ENCODE measurements at places on chromosomes 5 and 9.

GRCh38 chr5:171794470-171794960 lies 8.9 kb downstream of the SMIM23 start:
- no peak for DNase-seq

- DNase-seq, result no peak
Measured at GRCh38 chr5:138961221-138961620, 86.1 kb upstream of the LRRTM2 start.

GRCh38 chr9:107188376-107188775 lies 94.7 kb upstream of the RAD23B start:
- no peak for DNase-seq

DNA sequence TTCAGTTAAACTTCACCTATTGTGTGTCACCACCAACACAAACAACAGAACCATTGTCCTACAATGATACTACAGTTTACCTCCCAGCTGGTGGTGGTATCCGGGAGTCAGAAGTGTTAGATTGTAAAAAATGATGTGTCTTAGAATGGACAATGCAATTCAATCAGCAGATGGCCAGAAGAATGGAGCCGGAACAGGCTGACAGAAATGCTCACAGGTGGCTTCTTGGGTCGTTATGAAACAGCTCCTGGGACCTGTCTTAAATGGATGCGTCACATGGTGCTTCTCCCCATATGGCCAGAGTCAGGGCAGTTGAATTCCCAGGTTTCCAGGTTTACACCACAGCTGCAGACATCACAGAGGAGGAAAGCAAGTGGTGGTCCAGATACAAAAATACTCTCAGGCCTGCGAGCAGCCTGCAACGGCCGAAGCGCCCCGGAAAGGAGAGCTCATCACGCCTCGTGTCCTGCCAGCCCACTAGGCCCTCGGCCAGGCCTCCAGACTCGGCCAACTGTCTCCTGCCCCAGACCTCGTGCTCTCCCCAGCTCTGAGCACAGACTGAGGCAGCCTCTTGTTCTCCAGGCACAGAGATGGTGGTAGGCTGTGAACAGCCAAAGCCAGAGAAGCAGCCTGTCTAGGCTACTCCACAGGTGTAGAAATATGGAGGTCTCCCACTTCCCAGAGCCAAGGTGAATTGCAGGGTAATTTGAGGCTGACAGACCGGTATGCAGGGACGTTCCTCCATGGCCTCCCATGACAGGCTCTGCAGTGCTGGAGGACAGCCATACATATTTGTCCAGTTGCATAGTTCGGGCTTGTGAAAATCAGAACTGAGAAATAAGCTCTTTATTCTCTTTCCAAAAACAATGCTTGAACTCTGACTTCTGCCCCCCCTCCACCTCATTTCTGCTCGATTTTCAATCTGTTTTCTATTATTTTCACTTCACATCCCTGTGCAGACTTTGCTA lies 98.5 kb upstream of the SPATA31C2 start:
- DNase-seq, result no peak

GRCh38 chr5:135714126-135714894 lies 120.2 kb upstream of the SLC25A48 start:
- no peak for DNase-seq

GRCh38 chr9:85004818-85005413 lies 335.4 kb downstream of the NTRK2 start:
- DNase-seq, result no peak

GRCh38 chr9:109033941-109034700 lies 20.8 kb upstream of the CTNNAL1 start:
- no peak for DNase-seq

DNA sequence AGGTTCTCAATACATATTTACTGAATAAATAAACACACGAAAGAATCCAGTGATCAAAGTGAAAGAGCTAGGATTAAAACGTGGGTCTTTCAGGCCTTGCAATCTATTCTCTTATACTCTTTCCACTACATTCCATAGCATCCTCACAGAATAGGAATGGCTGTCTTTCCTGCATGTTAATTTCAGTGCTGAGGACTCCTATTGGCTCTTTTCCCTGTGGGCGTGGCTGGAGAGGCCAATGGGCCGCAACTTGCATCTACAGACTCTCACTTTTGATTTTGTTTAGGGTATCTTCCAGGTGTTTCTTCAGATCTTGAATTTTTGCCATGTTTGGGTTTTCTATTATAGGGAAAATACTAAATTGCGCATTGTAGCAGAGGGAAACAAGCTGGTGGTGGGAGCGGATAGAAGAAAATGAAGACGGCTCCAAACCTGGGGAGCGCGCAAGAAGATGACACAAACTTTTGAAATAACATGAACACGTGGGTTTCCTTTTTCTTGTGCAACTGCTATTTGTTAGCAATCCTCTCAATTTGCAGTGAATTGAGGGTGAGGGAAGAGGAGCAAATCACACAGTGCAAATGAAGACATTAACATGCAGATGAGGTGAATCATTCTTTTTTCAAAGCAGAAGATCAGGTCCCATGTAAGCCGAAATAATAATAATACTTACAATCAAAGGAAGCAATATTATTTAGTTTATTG lies 93.9 kb downstream of the GCNT1 start:
- no peak for DNase-seq

DNA sequence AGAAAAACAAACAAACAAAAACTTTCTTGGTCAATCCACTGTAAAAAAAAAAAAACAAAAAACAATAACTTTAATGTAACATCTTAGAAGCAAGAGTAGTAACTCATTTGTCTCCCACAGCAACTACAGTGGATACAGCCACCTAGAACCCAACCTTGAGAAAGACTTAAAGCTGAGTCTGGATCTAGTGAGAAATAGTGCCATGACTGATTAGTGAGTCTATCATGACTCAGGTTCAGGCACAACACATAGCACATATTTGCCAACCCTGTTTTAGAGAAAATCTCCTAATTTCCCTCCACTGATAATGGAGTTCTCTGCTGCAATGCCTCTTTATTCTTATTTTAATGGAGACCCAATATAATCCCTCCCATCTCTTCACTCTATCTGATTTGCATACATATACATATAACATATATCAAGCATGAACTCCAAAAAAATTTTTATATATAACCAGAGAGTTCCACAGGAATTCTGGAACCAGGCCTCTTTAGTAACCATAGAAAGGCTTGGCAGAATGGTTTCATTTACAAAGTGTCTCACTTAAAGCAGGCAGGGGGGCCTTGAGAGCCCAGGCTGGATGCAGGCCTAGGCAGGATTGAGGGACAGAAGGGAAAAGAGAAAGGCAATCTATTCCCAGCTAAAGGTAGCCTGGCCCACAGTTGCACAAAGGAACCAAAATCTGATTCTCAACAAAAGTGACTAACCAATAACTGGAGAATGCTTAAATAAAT lies 11.9 kb upstream of the NR4A3 start:
- no peak for DNase-seq

GRCh38 chr9:134434894-134435506 lies 108.7 kb downstream of the RXRA start:
- no peak for DNase-seq

GRCh38 chr5:74206579-74207550 lies 433.7 kb downstream of the ENC1 start:
- DNase-seq, result no peak

DNA sequence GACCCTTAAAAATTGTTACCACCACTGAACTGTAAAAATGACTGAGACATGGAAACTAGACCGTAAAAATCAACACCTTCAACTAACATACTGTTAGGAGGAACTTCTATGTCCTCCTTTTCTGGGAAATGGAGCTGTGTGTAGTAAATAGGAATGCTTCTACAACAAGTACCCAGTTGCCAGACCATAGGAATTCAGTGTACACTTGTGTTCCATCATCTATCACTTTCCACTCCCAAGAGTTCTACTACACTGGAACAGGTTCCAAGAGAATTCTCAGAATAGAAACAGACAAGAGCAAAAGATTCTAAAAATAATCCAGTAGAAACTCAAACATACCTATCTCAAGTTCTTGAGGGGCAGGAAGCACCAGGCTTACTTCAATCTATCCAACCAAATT lies 23.6 kb downstream of the UBAP2 start:
- DNase-seq, result no peak

- DNase-seq, result no peak
Measured at GRCh38 chr5:112862085-112862484, 998 bp downstream of the SRP19 start.

- DNase-seq, result no peak
Measured at GRCh38 chr9:91162311-91162710, 199.4 kb downstream of the AUH start.

GRCh38 chr5:101535626-101536025 lies 632.5 kb upstream of the ST8SIA4 start:
- DNase-seq, result no peak

GRCh38 chr5:169945831-169946261 lies 34.4 kb downstream of the INSYN2B start:
- DNase-seq, result no peak

GRCh38 chr5:12330993-12331588 lies 426.8 kb upstream of the CTNND2 start:
- no peak for DNase-seq

DNA sequence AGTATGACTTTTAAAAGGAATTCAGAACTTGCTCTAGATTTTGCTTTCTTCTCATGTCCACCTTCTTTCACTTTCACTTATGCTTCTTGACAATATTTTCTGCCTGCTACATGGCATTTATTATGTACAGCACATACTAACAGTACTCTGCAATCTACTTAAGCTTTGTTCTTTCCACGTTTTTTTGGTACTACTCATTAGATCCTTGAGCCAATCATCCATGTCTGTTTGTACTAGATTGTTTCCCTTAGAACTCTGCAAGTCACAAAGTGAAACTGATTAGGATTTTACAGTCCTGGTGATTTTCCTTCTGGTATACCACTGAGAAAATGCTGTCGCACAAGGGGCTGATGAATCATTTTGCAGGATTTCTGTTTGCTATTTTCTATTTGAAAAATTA lies 78.3 kb downstream of the PARP8 start:
- no peak for DNase-seq

GRCh38 chr5:124860291-124860655 lies 113.8 kb upstream of the ZNF608 start:
- no peak for DNase-seq

DNA sequence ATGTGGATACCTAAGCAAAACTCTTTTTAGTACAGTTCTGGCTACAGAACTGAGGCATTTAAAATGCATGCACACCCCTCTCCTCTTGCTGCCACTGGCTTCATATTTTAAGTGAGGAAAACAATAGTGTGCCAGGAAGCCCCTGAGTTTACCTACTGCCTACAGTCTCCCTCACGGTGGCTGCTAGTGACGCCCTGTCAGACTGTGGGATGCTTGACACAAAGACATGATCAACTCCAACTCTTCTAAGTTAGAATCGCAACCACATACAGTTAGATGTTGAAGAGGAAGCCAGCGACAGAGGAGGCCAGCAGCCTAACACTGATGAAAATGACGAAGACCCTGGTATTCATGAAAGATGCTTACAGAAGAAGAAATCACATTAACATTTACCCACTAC lies 1.3 kb downstream of the SEC16A start:
- DNase-seq, result no peak

DNA sequence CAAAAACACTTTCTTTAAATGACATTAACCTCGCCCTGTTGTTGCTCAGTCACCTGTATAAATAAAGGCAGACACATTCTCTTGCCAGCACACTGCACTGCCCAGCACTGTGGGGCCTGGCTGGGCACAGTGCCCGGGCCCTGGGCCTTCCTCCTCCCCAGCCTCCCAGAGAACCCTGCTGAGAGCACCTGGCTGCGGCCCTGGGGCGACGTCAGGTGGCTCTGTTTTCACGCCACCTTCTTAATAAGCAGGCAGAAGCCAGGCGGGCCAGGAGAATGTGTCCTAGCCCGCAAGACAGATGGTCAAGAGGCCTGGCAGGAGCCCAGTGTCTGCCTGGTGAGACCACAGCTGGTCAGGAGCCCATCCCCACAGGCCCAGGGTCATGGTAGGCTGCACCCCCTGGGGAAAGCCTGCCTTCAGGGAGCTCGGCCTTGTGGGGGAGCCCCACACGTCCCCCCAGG lies 8.2 kb upstream of the AGPAT2 start:
- DNase-seq, result no peak

DNA sequence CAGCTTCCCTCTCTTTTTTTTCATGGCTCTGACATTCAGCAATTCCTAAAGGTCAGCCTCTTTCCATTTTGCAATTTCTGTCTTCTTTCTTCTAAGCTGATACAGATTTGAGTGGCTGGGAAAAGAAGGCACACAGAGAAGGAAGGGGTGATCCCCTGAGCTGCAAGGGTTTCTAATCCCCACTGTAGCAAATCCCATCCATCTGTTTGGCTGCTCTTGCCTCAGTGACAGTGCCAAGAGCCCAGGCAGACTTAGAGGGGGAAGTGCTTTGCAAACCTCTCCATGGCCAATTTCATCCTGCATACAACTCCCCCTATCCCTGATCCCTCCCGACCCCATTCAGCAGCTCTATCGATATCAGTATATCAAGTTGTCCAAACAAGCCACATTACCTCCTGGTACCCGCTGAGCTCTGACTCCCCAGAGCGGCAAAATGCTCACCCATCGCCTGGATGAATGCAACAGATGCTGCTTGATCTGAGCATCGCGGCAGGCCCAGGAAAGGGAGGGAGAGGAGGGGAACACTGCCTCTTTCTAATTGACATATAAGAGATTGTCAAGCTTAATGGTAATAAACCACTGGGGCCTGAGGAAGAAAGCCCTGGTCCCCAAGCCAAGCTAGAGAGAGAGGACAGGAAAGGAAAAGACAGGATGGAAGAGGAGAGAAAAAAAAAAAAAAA lies 268.9 kb downstream of the ASTN2 start:
- no peak for DNase-seq

GRCh38 chr5:132666310-132667123 lies 7.3 kb upstream of the IL4 start:
- DNase-seq, result no peak

GRCh38 chr5:107153283-107153682 lies 517.5 kb downstream of the EFNA5 start:
- no peak for DNase-seq

GRCh38 chr5:111119856-111120255 lies 27.7 kb downstream of the WDR36 start:
- no peak for DNase-seq

GRCh38 chr5:75054134-75054930 lies 2.0 kb upstream of the GCNT4 start:
- no peak for DNase-seq

DNA sequence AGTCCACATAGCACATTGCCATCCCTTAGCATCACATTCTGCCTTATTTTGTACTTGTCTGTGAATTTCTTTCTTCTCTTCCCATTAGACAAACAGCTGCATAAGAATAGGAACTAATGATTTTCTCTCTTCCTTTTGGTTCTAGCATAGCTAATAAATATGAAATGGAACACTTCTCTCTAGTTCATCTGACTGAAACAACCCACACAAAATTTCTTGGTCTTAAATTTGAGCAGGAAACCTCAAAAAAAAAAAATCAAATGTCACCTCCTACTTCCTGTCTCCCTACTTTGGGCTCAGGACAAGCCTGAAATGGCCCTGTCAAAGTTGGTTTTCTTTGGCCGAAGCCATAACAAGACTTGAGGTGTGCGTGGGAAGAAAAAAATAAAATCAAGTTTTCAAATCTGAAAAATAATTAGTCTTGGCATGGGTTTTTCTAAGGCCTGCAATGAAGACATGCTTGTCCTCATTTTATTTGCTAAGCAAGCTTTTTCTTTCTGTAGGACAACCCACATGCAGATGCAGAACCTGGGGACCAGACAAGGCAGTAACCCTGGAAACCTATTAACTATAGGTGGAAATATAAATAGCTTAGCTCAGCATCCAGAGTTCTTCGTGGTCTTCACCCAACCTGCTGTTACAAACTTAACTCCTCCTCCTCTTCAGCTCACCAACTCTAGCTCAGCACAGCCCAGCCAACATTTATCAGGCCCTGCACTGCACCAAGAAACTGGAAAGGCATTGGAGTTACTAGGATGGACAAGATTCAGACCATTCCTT lies 523.5 kb upstream of the KLF4 start:
- no peak for DNase-seq

- DNase-seq, result no peak
Measured at GRCh38 chr5:65808251-65808741, 86.3 kb downstream of the NLN start.
